Stimulated activated CD4-positive, alpha-beta T cell treated with anti-CD3 and anti-CD28 coated beads, Interleukin-4, amount 100 ng/mL, for 4 hours (primary cell): ENCODE measurements at places on chromosomes 3 and 15.

- no peak for DNase-seq
Measured at GRCh38 chr3:54066253-54066652, 56.1 kb upstream of the CACNA2D3 start.

DNA sequence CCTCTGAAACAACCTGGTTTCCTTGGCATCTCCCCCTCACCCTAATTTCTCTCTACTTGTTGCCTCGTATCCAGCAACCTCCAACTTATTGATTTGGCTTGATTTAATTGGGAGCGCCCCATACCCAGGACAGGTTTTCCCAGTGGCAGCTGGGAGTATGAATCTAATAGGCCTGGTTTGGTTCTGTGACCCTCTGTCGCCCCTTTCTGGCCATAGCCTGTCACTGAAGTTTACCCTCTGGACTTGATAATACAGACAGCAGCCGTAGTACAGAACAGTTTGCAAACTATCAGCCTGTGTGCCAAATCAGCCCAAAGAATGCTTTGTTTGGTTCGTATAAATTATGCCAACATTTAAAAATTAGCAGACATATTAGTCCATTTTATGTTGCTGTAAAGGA is 525.1 kb upstream of the GOLIM4 start:
- DNase-seq = no peak

DNA sequence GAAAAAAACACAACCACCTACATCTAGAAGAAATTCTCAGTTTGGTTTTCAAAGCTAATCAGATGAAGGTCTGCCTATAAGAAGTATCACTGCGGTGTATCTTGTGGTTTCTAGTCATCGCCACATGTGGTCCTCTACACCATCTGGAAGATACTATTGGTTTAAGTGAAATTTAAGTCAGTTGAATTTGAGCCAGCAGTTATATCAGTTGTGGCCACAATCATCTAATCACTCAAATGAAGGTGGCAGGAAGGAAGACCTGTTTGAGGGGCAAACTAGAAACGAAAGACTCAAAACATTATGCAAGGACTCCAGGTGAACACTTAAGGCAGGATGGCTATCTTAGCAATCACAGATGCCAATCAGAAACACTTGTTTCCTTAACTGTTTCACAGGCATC is 48.7 kb downstream of the ETV5 start:
- DNase-seq = no peak

DNA sequence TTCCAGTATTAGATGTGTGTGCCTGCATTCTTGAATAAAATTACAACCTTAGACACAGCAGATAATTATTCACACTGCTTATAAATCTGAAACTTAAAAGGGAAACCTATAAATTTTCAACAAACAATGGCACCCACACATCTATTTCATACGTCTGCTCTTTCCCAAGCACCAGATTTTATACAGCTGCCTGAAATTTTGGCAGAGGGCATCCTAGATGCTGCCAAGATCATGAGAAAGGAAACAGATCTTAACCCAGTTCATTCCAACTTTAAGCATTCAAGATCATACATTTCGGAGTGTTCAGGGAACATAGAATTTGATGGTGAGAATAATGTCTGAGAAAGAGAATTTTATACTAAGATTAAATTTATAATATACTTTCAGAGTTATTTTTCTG is 53.1 kb downstream of the CLDN1 start:
- no peak for DNase-seq

GRCh38 chr3:61648481-61648880 is 87.1 kb downstream of the PTPRG start:
- no peak for DNase-seq

GRCh38 chr3:10551139-10551538 is 45.8 kb upstream of the ATP2B2 start:
- DNase-seq = no peak
